ENCODE measurements at places on chromosomes 7 and 10.

DNA sequence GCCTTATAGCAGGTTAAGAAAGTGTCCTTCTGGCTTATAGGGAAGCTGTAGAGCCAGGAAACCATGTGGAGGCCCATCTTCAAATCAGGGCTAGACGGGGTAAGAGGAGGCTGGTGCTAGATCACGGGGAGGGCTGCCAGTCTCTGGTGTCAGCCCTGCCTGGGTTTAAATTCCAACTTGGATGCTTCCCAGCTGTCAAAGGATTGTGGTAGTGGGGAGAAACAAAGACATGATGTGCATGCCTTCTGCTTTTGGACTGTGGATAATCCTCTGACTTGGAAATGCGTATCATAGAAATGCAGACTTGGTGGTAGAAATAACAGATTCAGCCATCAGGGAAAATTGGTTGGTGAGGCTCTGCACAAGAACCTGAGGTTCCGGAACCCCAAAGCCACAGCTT is 325.6 kb downstream of the PHTF2 start:
- DNase-seq: no peak

DNA sequence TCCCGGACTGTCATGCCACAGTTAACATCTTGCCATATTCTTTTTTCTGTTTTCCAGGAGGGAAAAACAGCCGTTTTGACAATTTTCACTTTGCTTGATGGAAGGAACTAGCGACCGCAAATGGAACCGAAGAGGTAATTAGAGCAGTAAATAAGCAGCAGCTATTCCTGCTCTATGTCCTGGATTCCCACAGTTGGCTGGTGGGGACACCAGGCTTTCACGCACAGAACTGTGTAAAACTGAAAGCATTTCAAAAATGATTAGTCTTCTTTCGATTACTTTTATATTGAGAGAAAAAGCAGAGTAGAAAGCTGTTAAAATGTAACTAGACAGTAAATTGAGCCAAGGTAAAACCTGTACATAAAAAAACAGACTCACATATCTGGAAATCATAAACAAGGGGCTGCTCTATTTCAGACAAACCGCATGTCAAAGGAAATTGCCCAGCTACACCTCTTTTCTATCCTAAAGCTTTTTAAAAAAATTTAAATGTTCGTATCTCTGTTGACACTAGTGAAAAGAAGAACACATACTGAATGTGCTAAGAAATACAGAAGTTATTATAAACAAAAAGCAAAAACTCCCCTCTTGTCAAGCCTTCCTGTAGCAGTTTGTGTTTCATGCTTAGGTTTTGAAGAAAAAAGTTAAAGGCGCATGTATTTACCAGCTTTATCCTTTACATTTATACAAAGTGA is 93.4 kb downstream of the RNF216 start:
- DNase-seq: no peak

DNA sequence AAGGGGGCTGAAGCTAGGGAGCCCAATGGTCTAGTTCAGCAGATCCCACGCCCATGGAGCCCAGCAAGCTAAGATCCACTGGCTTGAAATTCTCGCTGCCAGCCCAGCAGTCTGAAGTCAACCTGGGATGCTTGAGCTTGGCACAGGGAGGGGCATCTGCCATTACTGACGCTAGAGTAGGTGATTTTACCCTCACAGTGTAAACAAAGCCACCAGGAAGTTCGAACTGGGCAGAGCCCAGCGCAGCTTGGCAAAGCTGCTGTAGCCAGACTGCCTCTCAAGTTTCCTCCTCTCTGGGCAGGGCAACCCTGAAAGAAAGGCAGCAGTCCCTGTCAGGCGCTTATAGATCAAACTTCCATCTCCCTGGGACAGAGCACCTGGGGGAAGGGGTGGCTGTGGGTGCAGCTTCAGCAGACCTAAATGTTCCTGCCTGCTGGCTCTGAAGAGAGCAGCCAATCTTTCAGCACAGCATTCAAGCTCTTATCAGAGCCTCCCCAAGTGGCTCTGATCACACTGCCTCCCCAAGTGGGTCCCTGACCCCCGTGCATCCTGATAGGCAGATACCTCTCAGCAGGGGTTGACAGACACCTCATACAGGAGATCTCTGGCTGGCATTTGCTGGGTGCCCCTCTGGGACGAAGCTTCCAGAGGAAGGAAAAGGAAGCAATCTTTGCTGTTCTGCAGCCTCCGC is 167.8 kb downstream of the CCDC71L start:
- DNase-seq: no peak

DNA sequence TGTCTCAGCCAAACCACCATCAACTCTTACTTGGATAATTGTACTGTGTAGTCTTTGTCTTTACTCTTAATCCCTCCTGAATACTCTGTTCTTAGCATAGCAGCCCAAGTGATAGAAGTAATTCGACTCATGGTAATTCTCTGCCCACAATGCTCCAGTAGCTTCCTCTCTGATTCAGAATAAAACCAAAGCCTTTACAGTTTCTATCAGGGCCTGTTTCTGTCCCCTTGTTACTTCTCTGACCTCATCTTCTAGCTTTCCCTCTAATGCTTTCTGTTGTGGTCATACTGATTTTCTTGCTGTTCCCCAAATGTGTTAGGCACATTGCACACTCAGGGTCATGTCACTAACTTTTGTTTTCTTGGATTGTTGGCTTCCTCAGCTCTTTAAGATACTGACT is 8.0 kb downstream of the ZNF518A start:
- DNase-seq: no peak

DNA sequence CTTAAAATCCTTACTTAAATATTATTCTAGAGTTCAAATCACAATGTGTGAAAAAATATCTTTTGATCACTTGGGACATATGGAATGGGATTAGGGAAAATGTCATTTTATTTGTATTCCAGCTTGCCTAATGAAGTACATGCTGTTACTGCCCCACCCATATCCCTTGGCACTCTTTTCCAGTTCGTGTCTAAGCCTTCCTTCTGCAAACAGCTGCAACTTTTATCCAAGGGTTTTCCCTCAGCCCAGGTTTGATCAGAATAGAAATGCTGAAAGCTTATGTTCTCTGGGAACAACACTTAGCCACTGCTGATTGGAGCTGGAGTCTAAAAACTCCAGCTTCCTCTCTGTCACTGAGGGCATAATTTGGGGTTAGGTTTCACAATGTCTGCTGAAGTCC is 214.1 kb upstream of the FAM3C start:
- DNase-seq: no peak

- DNase-seq: no peak
These were observed 64.1 kb downstream of the PCGF5 start for GRCh38 chr10:91284486-91285090.

- peak; percentile 65 for DNase-seq
These were observed 173.6 kb upstream of the IMMP2L start for GRCh38 chr7:111735661-111736551.

DNA sequence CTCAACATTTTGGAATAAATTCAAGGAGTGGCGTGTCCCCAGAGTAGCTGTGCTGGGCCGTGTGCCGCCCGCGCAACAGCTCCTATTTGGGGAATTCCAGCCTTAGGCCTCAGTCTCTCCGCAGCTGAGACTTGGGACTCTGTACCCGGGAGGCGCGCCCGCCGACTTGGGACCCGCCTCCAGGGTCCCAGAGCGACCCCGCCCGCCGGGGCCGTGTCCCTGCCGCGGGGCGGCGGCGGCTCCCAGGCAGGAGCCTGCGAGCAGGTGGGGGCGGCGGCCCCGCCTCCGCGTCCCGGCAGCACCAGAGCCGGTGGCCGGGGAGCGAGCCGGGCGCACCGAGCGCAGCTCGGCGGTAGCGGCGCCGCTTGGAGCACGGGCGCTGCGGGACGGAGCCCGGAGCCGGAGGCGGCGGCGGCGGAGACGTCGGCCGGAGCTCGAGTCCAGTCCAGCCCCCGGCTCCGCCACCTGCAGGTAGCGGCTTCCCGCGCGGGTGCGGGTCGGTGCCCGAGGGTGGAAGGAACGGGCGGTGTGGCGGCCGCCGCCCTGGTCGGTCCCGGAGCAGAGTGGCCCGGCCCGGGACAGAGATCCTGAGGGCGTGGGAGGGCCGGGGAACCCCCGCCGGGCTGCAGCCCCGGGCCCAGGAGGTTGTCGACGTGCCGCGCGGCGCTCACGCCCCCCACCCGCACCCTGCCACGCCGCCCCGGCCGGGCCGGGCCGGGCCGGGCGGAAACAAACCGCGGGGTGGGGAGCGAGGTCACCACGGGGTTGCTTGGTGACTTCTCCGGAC is at the start of gene WIPF3:
WIPF3 (plus strand) TSS at position 301 of the 787 bp plus-strand sequence. CDS start 28,217 bp downstream, outside the sequence.
- DNase-seq: no peak

- DNase-seq: peak; percentile 97
These were observed at the start of gene ZMIZ2 for GRCh38 chr7:44748045-44748947. ZMIZ2 (plus strand) TSS chr7:44748847; CDS start chr7:44756250, 7,403 bp downstream.

DNA sequence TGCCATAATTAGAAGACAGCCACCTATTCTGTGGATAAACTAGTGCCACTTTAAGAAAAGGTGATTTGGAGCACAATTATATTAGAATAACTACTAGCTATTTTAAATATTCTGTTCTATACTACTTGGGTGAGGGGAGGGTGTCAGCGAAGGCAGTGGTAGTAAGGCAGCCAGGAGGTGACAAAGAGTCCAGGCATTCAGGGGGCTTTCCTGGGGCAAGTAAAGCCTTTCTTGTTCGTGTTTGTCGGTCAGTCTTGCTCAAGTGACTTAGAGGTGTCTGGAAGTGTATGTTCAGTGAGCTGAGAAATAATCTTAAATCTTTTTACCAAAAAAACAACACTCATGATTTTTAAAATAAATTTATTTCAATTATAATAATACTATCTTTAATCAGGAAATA is 34.4 kb downstream of the ADD3 start:
- DNase-seq: no peak

DNA sequence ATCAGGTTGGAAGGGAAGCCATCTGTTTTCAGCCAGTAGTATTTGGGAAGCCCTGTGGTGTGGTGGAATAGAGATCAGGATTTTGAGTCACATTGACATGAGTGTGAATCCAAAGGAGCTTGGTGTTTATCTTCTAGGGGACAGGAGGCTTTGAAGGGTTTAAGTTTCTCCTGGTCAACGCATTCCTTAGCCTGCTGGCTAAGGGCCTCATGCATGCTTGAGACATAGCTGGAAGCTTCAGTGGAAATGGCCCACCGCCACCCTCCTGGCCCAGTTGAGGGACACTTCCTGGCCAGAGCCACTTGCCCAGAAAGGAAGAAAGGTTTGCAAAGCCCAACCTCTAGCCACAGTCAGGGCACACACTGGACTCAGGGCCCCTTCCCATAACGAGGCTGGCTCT is 70.9 kb downstream of the CDK1 start:
- DNase-seq: no peak

GRCh38 chr10:69361303-69361614 is 55.5 kb downstream of the TACR2 start:
- no peak for DNase-seq

DNA sequence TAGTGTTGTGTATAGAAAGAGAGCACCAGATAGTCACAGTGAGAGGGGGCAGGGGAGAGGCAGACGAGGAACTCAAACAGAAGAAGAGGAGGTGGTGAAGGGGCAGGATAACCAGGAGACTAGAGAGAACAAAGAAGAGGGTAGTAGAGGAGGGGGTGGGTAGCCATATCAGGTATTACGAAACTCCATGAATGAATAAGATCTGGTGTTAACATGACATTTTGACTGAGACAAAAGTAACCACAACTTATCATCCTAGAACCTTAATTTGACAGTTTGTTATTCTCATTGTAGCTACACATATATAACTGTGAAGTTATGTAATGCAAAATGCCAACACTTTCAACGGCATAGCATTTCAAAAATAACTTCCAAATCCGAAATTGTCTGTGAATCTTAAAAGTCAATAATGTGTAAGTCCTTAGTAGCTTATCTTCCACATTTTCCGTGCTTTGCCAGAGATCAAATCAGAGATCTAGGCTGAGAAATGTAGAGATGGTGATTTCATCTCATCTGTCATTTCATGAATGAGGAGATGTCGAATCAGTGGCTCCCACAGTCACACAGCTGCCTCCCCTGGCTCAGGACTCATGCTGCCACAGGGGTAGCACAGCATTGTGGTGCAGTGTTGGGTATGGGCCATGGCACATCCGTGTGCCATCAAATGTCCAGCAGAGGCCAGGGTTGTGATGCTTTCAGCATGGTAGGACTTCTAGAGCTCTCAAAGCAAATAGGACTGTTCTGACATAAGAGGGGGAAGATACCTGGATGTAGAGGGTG is 202.1 kb downstream of the HECW1 start:
- DNase-seq: no peak

DNA sequence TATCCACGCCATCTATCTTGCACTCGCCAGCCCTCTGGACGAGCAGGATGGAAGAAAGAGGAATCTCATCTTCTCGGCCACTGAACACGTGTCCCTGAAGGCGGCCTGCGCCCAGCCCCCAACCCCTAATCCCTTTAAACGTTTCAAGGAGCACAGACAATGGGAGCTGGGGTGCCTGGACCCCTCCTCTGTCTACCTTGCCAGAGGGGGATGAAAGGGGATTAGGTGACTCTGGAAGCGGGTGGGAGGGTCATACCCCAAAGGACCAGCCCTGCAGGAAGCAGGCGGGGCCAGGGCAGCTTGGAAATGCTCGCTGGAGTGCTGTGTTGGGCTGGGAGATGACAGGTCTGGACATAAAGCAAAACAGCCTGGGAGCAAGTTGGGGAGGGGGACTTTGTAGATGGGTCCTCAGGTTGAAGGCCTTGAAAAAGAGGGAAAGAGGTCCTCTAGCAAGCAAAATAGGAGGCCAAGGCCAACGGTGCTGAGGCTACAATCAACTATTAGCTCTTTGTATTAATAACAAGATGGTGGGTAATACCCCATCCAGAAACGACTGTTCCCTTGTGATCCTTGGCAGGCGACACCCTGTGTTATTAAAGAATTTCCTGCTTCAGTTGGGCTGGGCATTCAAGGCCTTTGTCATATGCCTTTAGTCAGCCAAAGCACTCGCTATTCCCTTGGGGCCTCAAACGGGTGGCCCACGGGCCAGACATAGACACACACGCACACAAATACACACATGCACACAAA is 126.5 kb upstream of the UNC5B start:
- DNase-seq: peak; percentile 37

GRCh38 chr7:876972-877311 is 588 bp downstream of the GET4 start:
- no peak for DNase-seq

DNA sequence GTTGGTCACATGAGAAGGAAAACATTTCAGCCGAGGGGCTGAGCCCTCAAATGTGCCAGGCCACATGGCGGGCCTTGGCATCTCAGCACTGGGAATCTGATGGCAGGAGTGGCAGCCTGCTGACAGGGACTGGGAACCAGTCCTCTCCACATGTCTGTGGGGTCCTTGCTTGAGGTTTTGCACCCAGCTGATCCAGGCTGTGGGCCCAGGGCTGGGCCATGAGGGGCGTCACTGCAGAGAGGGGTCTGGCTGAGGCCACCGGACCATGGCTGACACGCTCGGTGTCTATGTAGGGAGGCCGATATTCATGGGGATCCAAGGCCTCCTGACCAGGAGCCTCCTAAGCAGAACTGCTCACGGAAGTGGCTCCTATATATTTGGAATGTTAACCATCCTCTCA is 31.0 kb upstream of the PWWP2B start:
- DNase-seq: peak; percentile 47
